ENCODE measurements at places on chromosomes 11 and 22.

GRCh38 chr11:44834846-44835245 is 108.1 kb downstream of the TSPAN18 start:
- no peak for DNase-seq

DNA sequence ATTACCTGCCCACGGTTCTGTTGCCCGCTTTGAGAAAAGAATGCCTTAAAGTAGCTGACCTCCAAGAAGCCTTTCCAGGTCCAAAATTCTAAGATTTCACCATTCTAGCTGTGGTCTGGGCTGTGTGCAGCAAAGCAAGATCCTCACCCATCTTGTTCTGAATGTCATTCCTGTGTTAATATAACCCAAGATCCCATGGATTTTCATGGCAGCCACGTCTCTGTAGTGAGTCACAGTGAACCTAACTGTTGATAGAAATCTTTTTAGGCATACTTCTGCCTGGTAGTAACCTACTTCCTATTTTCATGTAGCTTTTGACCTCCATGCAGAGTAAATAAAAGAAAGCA is 210.0 kb downstream of the NAV2 start:
- no peak for DNase-seq

GRCh38 chr11:110035357-110035756 is 57.8 kb upstream of the ZC3H12C start:
- DNase-seq = no peak

DNA sequence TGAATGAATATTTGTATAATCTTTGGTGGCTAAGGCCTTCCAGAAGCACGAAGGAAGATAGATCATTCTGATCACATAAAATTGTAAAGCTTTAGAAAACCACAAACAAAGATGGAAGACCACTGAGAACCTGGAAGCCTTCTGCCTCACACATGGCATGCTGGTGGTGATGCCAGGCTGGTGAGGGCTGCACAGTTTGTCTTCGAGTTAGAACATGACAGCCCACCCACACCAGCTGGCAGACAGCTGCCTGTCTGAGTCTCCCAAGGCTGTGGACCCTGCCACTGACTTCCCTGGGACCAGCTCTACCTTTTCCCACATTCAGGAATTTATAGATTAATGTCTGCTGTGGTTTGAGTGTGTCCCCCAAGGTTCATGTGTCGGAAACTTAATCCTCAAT is 48.8 kb upstream of the B3GAT1 start:
- no peak for DNase-seq
